Sigmoid colon (tissue), 7 donors: ENCODE measurements at places on chromosomes 1 and 21. TPM values are rescaled to one million over a fixed set of nuclear protein-coding genes. Genes with fewer than 3 reads are reported as not detected.
A peak's percentile ranks its signal among the peaks of the same experiment; 100 is the strongest.

DNA sequence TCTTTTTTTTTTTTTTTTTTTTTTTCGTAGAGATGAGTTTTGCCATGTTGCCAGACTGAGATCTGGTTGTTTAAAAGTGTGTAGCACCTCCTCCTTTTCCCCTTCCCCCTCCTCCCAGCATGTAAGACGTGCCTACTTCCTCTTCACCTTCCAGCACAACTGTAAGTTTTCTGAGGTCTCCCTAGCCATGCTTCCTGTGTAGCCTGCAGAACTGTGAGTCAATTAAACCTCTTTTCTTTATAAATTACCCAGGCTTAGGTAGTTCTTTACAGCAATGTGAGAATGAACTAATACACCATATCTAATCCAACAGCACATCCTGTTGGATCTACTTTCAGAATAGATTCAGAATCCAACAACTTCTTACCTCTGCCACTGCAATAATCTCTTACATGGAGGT lies 111.1 kb downstream of the CLIC6 start:
- H3K36me3 ChIP-seq, result no peaks in the 10 kb centered on the region
- no peaks in the 10 kb centered on the region for H3K27me3 ChIP-seq
- no peak overlapping the region for H3K4me3 ChIP-seq
- no peaks in the 10 kb centered on the region for H3K4me1 ChIP-seq

DNA sequence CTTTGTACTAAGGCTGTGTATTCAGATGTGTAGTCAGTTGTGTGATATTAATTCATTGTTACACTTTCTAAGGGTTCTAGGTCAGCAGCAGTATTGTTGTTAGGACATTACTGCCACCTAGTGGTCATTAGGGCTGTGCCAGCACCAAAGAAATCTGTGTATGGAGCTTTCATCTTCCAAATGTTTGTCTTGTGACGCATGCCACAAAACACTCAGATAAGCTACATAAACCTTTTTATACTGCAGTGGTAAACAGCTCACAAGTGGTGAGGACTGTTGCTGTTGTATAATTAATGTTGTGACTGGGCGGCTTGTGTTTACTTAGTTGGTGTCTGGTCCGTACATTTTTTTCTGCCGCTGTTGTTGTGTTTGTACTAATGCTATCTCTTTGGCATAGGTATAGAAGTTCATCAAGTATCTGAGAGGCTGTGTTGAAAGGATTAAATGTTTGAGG lies 51.7 kb downstream of the S1PR1 start:
- no peaks in the 10 kb centered on the region for H3K27me3 ChIP-seq
- H3K27ac ChIP-seq, result no peak overlapping the region
- H3K4me3 ChIP-seq, result no peak overlapping the region
- H3K4me1 ChIP-seq, result no peaks in the 10 kb centered on the region
- no peaks in the 10 kb centered on the region for H3K36me3 ChIP-seq

- no peaks in the 10 kb centered on the region for H3K27me3 ChIP-seq
- no peak overlapping the region for H3K4me3 ChIP-seq
- DNase-seq, result no peak
- no peaks in the 10 kb centered on the region for H3K4me1 ChIP-seq
These were observed 93.0 kb downstream of the USH2A start for GRCh38 chr1:216330262-216330661.

- H3K27me3 ChIP-seq, result no peaks in the 10 kb centered on the region
- H3K4me3 ChIP-seq, result no peak overlapping the region
- H3K4me1 ChIP-seq, result no peaks in the 10 kb centered on the region
- DNase-seq, result no peak
These were observed 27.5 kb downstream of the COL6A1 start for GRCh38 chr21:46008893-46009621.

DNA sequence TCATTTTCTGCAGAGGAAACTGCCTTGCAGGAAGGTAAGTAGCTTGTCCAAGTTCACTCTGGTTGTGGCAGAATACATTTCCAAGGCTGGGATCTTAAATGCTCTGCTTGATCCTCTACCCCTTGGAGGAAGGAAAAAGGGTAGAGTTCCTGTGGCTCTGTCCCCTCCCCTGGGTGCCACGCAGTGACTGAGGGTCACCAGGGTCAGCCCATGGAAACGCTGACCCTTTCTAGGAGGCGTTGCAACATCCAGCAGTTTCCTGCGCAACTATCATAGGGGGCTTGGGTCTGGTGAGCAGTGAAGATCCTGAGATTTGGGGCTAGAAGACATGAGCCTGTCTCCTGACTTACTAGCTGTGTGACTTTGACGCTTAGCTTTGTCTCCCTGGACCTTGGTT lies 29.4 kb upstream of the EPS8L3 start:
- DNase-seq, result peak; percentile 18
- no peaks in the 10 kb centered on the region for H3K36me3 ChIP-seq

DNA sequence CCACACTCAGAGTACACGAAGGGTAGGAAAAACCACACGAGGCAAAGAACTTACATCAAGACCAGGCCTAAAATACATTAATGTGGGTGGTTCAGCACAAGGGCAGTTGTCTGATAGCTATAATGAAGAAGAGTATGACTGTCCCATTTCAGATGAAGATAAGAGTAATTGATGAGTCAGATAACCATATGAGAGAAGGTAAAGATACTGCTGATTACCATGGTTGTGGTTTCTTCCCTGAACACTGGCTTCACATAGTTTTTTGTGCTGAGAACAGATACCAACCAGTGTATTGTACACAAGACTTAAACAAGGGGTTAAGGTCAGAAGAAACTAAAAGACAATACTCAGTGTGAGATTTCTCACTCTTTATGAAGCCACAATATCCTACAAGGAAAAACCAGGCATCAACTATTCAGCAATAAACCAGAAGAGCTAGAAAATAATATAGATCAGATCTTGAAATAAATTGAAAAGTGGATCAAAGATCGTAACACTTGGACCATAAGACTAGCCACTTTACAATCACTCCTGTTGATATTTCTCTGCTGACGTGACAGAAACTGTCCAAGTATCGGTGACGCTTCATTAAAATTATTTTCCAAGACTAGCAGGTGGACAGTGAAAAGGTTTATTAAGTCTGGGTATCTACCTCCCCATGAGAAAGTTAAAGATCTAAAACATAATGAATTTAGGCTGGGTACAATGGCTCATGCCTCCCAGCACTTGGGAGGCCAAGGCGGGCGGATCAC lies 28.6 kb downstream of the PUM1 start:
- peaks cover 59% of the 10 kb centered on the region for H3K4me1 ChIP-seq
- no peaks in the 10 kb centered on the region for H3K36me3 ChIP-seq
- no peak for DNase-seq
- no peaks in the 10 kb centered on the region for H3K27me3 ChIP-seq
- no peak overlapping the region for H3K27ac ChIP-seq

- H3K36me3 ChIP-seq, result no peaks in the 10 kb centered on the region
- H3K27ac ChIP-seq, result no peak overlapping the region
- no peaks in the 10 kb centered on the region for H3K27me3 ChIP-seq
- H3K4me3 ChIP-seq, result no peak overlapping the region
- DNase-seq, result no peak
- no peaks in the 10 kb centered on the region for H3K4me1 ChIP-seq
These were observed 30.8 kb downstream of the LRRC53 start for GRCh38 chr1:74481607-74482006.

- H3K36me3 ChIP-seq, result no peaks in the 10 kb centered on the region
- DNase-seq, result no peak
- H3K4me1 ChIP-seq, result no peaks in the 10 kb centered on the region
- H3K4me3 ChIP-seq, result no peak overlapping the region
These were observed 43.6 kb upstream of the TIAM1 start for GRCh38 chr21:31387560-31388186.

DNA sequence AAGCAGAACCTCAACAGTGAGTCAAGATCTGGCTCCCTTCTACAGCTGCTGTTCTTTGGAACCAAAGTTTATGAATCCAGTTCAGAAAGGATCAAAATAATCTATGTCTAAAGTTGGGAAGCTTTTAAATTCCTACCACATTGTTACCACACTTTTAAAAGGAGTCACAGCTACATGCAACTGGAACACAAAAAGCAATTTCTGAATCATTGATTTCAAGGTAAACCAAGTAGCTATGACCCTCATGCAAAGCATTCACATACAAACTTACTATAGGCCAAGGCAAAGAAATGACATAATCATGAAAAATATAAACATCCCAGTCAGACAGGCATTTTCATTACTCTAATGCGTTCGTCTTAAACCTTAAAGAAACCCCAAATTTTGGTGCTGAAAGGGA lies 3.5 kb downstream of the SIPA1L2 start:
- no peaks in the 10 kb centered on the region for H3K27me3 ChIP-seq
- H3K4me3 ChIP-seq, result no peak overlapping the region
- no peaks in the 10 kb centered on the region for H3K4me1 ChIP-seq
- H3K27ac ChIP-seq, result peak overlapping the region; percentile 97
- no peak for DNase-seq

DNA sequence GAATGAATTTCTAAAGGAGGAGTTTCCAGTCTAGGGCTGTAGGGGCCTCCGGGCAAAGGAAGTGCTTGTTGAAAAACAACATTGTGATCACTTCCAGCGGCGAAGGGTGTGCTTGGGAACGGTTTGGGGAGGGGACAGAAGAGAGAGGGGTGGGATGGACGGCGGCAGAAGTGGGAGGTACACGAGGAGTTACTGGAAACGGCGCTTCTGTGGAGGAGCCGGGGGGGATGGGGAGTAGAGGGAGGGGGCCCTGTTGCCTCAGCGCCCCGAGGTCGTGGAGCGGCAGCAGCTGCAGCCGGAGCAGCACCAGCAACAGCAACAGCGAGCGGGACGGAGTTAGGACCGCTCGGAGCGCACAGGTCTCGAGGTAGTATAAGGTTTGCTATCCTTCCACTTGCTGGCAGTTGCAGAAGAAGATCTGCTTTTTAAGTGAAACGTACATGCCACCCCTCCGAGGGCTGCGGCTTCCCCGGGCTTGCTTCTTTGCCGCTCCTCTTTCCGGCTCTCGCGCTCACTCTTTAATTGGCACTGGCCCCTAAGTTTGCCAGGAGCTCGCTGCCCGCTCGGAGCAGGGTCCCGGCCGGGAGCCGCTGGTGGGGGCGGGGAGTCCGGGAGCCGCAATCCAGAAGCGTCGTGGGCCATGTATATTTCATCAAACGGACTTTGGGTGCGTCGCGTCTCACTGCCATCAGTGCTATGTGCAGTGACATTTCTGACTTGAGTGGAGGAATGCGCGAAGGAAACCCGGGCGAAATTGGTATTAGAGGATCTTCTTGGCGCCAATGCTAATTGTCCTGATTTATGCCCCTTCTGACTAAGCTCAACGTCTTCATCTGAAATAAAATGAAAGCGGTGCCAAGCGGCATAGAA lies 771 bp upstream of the NTNG1 start:
- peak; percentile 66 for DNase-seq
- peak overlapping the region; percentile 73 for H3K4me3 ChIP-seq
- H3K36me3 ChIP-seq, result no peaks in the 10 kb centered on the region
- H3K27ac ChIP-seq, result peak overlapping the region; percentile 73
- H3K4me1 ChIP-seq, result peaks cover 11% of the 10 kb centered on the region
- H3K27me3 ChIP-seq, result no peaks in the 10 kb centered on the region

DNA sequence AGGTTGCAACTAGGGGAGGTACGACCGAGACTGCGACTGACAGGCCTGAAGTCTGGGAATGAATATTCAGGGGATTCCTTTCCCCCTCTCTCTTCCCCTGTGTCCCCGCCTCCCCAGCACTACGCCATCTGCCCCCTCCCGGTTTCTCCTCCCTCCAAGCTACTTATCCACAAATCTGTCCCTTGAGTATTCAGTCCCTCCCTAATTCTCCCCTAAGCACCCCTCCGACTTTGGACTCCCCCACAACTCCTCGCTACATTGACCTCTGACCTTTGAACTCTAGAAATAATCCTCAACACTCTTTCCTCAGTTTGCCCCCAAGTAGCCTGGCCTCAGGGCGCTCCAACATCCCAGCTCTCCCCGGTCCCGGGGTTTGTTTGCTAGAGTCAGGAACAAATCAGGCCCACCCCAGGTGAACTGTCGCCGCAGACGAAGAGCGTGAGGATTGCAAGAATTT lies 393 bp downstream of the LYSMD1 start:
- no peaks in the 10 kb centered on the region for H3K27me3 ChIP-seq
- peaks cover 35% of the 10 kb centered on the region for H3K4me1 ChIP-seq
- peak overlapping the region; percentile 84 for H3K4me3 ChIP-seq
- H3K27ac ChIP-seq, result peak overlapping the region; percentile 93
- peak; percentile 86 for DNase-seq

- H3K36me3 ChIP-seq, result no peaks in the 10 kb centered on the region
- H3K4me1 ChIP-seq, result no peaks in the 10 kb centered on the region
- H3K27me3 ChIP-seq, result no peaks in the 10 kb centered on the region
- H3K27ac ChIP-seq, result no peak overlapping the region
These were observed 29.9 kb upstream of the CAMSAP2 start for GRCh38 chr1:200708769-200709168.

- H3K36me3 ChIP-seq, result no peaks in the 10 kb centered on the region
- no peak overlapping the region for H3K27ac ChIP-seq
- H3K4me1 ChIP-seq, result no peaks in the 10 kb centered on the region
These were observed 33.6 kb downstream of the CHML start for GRCh38 chr1:241606544-241606943.

DNA sequence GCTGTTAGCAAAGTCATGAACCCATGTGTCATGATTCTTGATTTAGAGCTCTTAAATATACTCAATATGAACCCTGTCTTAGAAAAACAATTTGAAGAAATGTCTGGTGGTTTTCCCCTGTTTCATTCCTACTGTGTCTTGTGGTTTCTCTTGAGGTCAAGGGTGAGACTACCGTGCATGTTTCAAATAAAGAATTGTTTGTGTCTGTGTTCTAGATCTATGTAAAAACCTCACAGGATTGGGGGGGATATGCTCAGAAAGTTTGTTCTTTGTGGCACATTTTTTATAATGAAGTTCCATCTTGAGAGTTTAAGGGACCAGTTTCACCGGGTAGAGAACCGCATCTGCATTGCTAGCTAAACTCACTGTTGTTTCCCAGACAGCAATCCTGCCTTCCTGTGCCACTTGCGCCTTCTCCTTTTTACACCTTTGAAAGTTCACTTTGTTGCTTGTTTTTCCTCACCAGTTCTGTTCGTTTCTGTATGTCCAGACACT lies 30.9 kb upstream of the CACYBP start:
- H3K36me3 ChIP-seq, result no peaks in the 10 kb centered on the region
- no peaks in the 10 kb centered on the region for H3K27me3 ChIP-seq
- DNase-seq, result no peak
- no peak overlapping the region for H3K4me3 ChIP-seq
- H3K27ac ChIP-seq, result no peak overlapping the region
- H3K4me1 ChIP-seq, result peaks cover 30% of the 10 kb centered on the region

GRCh38 chr21:17524635-17525034 lies 11.8 kb downstream of the CXADR start:
- no peaks in the 10 kb centered on the region for H3K36me3 ChIP-seq
- DNase-seq, result no peak
- H3K27me3 ChIP-seq, result no peaks in the 10 kb centered on the region
- no peak overlapping the region for H3K4me3 ChIP-seq
- H3K4me1 ChIP-seq, result no peaks in the 10 kb centered on the region
- H3K27ac ChIP-seq, result no peak overlapping the region

HYI gene
- total RNA-seq, result 73.8 TPM

UMODL1 gene
- total RNA-seq, result not detected

ARMH1 gene
- total RNA-seq, result not detected

PCAT6 gene
- not detected for total RNA-seq

LYPLA2 gene
- total RNA-seq, result 24.0 TPM

GSTM3 gene
- total RNA-seq, result 116 TPM

FMN2 gene
- 10.3 TPM for total RNA-seq

TAF13 gene
- total RNA-seq, result 44.6 TPM

AMIGO1 gene
- total RNA-seq, result 9.4 TPM

IVL gene
- total RNA-seq, result not detected
